CD8-positive, alpha-beta memory T cell (primary cell): ENCODE measurements at places on chromosomes 11 and 22. TPM values are rescaled to one million over a fixed set of nuclear protein-coding genes. Genes with fewer than 3 reads are reported as not detected.

Gene TMPRSS4
- total RNA-seq: not detected

Gene DRD4
- total RNA-seq: 0.22 TPM

GRCh38 chr22:38953577-38954413 lies 3.6 kb upstream of the APOBEC3A start:
- H3K4me1 ChIP-seq: no peaks in the 10 kb centered on the region
- DNase-seq: no peak
- H3K36me3 ChIP-seq: no peaks in the 10 kb centered on the region
- no peak overlapping the region for H3K27ac ChIP-seq
- no peak overlapping the region for H3K4me3 ChIP-seq
- no peaks in the 10 kb centered on the region for H3K27me3 ChIP-seq

DNA sequence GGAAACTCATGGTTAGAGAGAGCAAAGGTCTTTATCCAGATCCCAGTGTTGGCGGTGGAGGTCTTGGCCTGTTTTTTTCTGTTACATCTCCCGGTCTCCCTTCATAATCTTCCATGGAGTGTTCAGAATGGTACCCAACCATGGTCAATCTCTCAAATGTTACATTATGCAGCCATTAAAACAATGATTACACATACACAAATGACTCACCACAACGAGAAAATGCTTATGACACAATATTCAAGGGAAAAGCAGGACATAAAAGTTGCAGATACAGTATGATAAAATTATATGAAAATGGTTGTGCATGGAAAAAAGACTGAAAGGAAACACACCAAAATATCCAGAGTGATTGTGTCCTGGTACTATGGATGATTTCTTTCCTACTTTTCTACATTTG lies 17.8 kb upstream of the CSNK1E start:
- no peak overlapping the region for H3K27ac ChIP-seq
- no peak overlapping the region for H3K4me3 ChIP-seq
- DNase-seq: no peak
- peaks cover 7% of the 10 kb centered on the region for H3K27me3 ChIP-seq
- H3K36me3 ChIP-seq: no peaks in the 10 kb centered on the region
